Osteocyte (in vitro differentiated cells): ENCODE measurements at places on chromosomes 5 and 9. TPM values are rescaled to one million over a fixed set of nuclear protein-coding genes. Genes with fewer than 3 reads are reported as not detected.

The ITGA1 gene
- 143 and 150 TPM in 2 replicates for total RNA-seq

The CEL gene
- total RNA-seq: 1.3 and 1.9 TPM in 2 replicates

The FCN2 gene
- not detected in 2 replicates for total RNA-seq

The MELK gene
- total RNA-seq: 11.0 and 12.5 TPM in 2 replicates

The RNF183 gene
- total RNA-seq: not detected in 2 replicates

The NDST1 gene
- 110 and 118 TPM in 2 replicates for total RNA-seq

The FAM169A gene
- 2.7 and 3.6 TPM in 2 replicates for total RNA-seq
